HT-29 (cell line): ENCODE measurements at places on chromosomes 5 and 9. TPM values are rescaled to one million over a fixed set of nuclear protein-coding genes. Genes with fewer than 3 reads are reported as not detected.

DNA sequence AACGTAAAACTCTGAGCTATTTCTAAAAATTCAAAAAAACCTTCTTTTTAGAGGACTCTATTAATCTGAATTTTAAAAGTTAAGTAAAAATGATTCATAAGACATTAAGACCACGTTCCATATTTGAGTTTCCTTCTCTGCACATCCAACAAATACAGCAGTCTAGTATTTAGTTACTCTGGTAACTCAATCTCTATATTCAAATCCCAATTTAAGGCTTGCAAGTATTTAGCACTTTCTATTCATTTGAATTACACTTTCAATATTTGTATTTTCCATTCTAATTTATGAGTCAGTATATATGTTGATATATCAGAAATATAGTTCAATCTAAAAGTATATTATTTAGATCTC is 17.7 kb downstream of the RFX3 start:
- no peak for DNase-seq

LAMC3 gene
- not detected in 2 replicates for total RNA-seq

GRCh38 chr5:139058121-139058520 is 140.0 kb downstream of the SIL1 start:
- no peak for DNase-seq

IRX2 gene
- 19.6 and 23.1 TPM in 2 replicates for total RNA-seq

GRCh38 chr9:114400219-114400618 is 12.4 kb upstream of the AKNA start:
- no peak for DNase-seq

EDIL3 gene
- not detected in 2 replicates for total RNA-seq

CCDC180 gene
- 0.13 TPM in 1 of 2 replicates, not detected in the other for total RNA-seq

SH3RF2 gene
- total RNA-seq: 13.9 and 15.9 TPM in 2 replicates

GRCh38 chr9:33923998-33924701 is 107.2 kb downstream of the UBE2R2 start:
- no peak for DNase-seq

PHYHD1 gene
- not detected in 2 replicates for total RNA-seq

GRCh38 chr9:5817862-5818261 is 15.1 kb downstream of the ERMP1 start:
- DNase-seq: peak; percentile 85

PCDH12 gene
- total RNA-seq: not detected in 2 replicates

- no peak for DNase-seq
Observed at GRCh38 chr9:19583890-19584289, 175.1 kb downstream of the ACER2 start.

DNA sequence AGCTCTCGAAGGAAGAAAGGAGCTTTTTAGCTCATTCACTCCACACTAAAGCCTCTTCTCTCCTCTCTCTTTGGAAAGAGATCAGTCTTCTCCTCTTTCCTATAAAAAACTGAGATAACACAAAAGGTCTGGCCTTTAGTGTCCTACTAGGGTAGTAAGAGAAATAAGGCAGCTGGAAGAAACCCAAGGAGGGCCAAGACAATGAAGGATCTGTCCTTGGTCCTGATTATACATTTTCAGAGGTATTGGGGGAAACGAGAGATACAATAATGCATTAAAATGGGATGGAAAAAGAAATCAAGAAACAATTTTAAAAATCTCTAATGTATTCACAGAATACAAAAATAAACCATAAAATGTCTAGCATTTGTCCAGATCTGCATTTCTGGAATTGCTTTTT is 184.0 kb downstream of the SLF1 start:
- DNase-seq: peak; percentile 3

DNA sequence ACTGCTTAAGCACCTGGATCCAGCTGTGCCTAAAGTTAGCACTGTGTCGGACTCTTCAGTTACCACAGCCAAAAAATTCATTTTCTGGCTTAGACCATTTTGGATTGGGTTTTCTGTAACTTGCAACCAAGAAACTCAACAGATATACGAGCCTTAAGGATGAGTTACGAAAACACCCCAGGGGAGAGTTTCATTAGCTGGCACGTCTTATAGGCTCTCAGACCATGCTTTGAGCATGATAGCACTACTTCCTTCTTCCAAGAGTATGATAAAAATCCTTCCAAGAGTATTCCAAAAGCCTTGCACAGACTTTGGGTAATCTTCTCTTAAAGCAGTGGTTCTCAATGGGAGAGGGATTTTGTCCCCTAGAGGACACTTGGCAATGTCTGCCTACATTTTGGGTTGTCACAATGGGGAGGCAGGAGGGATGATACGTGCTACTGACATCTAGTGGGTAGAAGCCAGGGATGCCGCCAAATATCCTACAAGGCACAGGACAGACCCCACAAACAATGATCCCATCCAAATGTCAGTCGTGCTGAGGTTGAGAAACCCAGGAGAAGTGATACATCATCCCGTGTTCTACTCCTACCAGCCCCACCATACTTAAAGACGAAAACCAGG is 64.8 kb downstream of the SMIM23 start:
- DNase-seq: peak; percentile 30

TMEM174 gene
- total RNA-seq: not detected in 2 replicates

ZFP2 gene
- not detected in 2 replicates for total RNA-seq

ST8SIA4 gene
- not detected in 2 replicates for total RNA-seq

DNA sequence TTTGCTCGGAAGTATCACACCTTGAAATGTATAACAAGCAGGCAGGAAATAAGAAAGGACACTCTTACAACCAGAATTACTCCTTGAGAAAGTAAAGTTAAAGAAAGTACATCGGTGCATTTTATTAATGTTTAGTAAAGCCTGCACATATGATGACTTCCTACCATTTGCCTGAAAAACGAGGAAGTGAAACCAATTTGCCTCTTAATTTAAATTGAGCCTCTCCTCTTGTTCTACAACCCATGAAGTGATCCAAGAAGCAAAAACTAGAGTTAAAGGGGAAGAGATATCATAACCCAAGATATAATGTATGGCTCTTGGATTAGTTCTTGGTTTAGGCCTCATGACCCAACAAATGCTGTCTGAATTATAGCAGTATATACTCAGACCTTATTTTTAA is 95.6 kb downstream of the GNAQ start:
- no peak for DNase-seq

HTR4 gene
- 0.15 TPM in 1 of 2 replicates, not detected in the other for total RNA-seq
